ENCODE measurements at places on chromosomes 2 and 18.

- peak; percentile 17 for DNase-seq
Observed at GRCh38 chr2:212968284-212969081, 182.9 kb downstream of the IKZF2 start.

GRCh38 chr2:235804676-235805075, 310.8 kb downstream of the AGAP1 start:
- no peak for DNase-seq

GRCh38 chr2:150207979-150208378, 279.5 kb downstream of the RND3 start:
- no peak for DNase-seq

DNA sequence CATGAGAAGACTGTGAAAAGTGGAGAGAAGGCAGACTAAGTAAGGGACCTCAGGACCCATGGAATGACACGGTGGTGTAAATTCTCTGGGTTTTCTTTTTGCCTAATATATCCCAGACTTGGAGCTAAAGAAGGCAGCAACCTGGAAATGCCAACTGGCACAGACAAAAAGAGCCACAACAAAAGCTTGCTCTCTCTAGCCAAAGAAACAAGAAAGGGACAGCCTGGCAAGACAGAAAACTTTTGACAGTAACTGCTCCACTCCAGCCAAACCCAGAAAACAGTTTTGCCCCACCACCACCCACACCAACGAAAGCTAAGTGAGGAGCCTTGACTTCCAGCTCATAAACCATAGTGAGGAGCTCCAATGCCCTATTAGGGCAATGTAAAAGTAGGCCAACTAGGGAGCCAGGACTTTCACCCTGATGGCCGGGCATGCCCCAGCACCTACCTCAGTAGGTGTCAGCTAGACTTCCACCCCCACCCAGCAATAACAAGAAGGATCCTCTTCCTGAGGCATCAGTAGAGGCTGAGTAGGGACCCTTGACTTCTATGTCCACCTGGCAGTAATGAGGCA, 35.5 kb downstream of the PELI1 start:
- no peak for DNase-seq

- DNase-seq, result no peak
Observed at GRCh38 chr2:37250869-37251740, 19.6 kb downstream of the NDUFAF7 start.

DNA sequence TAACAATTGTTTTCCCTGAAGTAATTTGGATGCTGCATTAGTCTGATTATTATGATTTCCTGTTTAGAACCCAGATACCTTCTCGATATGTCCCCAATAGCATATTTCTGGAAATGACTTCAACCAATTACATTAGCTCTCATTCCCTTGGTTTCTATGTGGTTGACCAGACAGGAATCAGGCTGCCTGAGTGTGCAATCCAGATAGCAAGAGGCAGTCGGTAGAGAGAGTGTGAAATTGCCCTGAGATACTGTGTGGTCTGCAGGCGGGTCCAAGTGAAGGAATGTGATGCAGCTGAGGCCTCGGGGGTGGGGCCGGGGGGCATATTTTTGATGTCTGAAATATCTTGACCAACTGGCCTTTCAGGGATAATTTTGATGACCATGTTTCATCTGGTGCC, 143.9 kb upstream of the ITGA6 start:
- no peak for DNase-seq

- peak; percentile 14 for DNase-seq
Observed at GRCh38 chr2:26477911-26478253, at the start of gene OTOF. TSS of gene OTOF (minus strand) at chr2:26478124.

- no peak for DNase-seq
Observed at GRCh38 chr2:67037655-67038054, 359.5 kb upstream of the ETAA1 start.

GRCh38 chr2:106638043-106638442, 150.9 kb downstream of the CD8B2 start:
- peak; percentile 53 for DNase-seq

- DNase-seq, result no peak
Observed at GRCh38 chr2:27270670-27271069, 4.6 kb upstream of the DNAJC5G start.

GRCh38 chr18:23867006-23867405, 147.5 kb upstream of the TTC39C start:
- DNase-seq, result no peak

DNA sequence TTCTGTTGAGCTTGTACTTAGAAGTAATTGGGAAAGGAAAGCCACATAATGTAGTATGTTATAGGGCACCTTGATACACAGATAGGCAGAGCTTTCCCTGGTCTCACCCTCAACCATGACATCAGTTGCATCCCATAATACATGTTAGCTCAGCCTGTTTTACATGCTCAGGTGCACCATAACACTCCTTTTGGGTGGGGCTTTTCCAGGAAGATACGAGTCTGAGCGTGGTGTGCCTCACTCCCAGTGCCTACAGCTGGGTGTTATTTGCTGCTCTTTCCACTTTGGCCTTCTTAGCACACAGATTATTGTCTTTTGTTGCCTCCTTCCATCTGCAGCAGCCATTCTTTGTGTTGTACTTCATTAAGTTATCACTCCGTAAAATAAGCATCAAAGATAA, 11.9 kb downstream of the TTC39C start:
- DNase-seq, result peak; percentile 49

GRCh38 chr2:179273461-179273962, 8.9 kb upstream of the SESTD1 start:
- DNase-seq, result no peak

DNA sequence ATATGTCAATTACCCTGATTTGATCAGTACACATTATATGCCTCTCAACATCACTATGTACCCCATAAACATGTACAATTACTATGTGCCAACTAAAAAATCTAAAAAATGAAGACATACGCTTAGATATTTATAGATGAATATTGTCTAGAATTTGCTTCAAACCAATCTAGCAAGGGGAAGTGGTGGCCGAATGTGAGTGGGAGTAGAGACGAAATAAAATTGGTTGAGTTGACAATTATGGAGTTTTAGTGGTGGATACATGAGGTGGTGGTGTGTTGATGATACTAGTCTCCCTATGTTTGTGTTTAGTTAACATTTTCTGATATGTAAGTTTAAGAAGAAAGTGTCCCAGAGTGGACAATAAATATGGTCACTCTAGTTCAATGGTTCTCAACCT, 49.0 kb downstream of the SDC1 start:
- DNase-seq, result no peak

DNA sequence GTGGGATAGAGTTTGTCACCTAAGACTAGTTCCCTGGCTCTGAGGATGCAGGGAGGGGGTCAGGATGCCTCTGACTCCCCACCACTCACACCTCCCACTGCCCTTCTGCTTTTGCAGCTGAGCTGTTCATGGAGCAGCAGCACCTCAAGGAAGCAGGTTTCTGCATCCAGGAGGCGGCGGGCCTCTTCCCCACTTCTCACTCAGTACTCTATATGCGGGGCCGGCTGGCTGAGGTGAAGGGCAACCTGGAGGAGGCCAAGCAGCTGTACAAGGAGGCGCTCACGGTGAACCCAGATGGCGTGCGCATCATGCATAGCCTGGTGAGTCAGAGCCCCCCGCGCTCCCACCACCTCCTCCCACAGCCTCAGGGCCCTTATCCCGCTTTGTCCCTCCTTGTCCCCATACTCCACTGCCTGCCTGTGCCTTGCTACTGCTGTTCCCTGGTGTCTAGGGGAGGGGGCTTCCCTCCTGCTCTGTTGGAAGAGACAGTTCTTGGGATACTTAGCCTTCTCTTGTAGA, 94.4 kb downstream of the STPG4 start:
- no peak for DNase-seq

DNA sequence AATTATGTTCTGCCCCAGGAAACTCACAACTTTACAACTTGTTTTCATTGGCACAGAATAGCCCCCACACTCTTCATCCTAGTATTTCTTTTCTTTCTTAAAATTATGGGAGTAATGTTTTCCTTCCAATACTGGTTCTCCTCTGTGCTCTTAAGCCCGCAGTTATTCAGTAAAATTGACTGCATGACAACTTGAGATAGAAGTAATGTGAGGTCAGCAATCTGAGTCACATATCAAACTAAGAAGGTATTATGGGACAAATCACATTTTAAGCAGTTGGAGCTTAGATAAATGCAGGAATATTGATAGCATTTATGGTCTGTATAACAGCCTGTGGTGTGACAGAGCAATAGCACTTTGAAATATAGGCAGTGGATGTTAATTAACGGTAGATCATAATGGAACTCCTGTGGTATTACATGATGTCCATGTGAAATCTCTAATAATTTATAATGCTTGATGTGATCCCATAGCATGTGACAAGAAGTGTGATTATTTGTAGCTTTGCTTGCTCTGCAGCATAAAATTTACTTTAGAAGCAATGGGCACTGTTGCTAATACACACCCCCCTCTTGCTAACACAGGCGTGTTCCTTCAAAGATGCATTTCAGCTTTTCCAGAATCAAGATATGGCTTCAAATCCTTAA, 351.4 kb upstream of the CDH20 start:
- DNase-seq, result no peak

DNA sequence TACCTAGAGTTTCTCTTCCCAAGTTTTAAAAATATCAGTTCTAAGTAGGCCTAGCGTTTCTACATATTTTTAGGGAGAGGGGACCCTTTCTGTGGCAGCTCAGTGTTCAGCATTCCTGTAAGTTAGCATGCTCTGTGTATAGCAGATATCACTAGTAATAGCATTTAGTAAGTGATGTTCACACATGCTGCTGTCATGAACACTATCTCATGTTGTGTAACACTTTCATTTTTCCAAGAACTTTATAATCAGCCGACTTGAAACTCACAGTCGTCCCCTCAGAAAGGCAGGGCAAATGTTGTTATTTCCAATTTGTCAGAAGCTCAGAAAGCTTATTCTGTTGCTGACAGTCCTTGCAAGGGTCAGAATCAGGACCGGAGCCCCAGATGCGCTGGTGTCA, 267.7 kb downstream of the ALPK2 start:
- DNase-seq, result no peak

DNA sequence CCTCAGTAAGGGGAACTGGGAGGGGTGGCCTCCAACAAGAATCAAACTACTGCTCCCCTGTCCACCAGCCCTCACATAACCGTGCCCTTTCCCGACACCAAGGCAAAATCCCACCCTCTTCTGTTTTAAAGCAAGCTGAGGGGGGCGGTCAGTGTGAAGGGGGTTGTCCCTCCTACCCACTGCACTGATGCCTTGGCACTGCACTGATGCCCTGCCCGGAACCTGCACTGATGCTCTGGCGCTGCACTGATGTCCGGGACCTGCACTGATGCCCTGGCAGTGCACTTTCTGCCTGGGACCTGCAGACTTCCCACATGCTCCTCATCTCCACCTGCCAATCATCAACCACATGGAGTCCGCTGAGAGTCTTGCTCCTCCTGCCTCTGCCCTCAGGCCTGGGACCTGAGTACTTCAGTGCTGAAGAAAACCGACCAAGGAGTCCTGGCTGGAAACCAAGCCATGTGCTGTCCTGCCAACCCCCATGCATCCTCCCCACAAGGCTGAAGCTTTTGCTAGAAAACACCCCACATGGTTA, 179.5 kb downstream of the SMAD2 start:
- DNase-seq, result no peak

DNA sequence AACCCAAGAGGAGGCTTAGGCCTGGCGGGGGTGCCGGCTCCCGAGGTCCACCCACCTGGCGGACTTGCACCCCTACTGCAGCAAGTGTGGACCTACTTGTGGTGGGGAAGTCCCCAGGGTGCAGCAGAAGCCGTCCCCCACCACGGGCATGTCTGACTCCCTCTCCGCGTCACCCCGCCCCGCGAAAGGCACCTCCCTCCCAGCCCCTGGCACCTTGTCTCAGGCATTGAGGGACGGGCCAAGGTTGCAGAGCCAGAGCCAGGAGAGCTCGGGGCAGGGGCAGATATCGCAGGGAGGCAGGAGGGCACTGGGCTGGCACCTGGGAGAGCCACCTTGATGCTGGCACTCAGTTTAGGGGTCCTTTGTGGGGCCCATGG, 19.0 kb downstream of the CROCC2 start:
- no peak for DNase-seq

GRCh38 chr18:64027931-64028695, 58.2 kb downstream of the SERPINB8 start:
- DNase-seq, result no peak

GRCh38 chr18:10289951-10290637, 164.3 kb upstream of the APCDD1 start:
- DNase-seq, result no peak

- peak; percentile 74 for DNase-seq
Observed at GRCh38 chr2:64036034-64036705, 16.9 kb upstream of the VPS54 start.

DNA sequence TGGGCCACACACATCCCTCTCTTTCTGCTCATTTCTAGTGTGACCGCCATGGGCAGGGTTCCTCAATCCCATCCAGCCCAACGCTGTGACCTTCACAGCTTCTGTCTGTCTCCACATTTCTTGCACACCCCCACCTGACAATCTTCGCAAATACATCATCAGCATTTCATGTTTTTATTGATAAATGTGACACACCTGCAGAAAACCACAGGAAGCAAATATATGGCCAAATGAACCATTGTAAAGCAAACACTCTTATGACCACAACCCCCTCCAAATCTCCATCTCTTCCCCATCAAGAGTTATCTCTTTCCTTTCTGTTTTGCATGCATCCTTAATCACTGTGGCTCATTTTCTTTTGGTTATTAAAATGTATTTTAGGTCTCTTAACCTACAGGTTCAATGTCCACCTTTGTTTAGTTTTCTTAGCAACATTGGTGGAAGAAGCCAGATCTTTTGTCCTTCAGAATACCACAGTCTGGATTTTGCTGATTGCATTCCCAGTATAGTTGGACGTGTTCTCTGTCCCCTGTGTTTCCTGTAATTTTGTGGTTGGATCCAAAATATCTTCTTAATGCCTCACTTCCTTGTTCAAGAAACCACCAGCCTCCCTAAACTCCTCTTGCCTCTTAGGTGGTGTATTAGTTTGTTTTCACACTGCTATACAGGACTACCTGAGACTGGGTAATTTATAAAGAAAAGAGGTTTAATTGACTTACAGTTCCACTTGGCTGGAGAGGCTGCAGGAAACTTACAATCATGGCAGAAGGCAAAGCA, 9.8 kb upstream of the NCK2 start:
- peak; percentile 80 for DNase-seq

GRCh38 chr2:163732727-163733126, 3.1 kb downstream of the FIGN start:
- DNase-seq, result no peak

- no peak for DNase-seq
Observed at GRCh38 chr2:219404291-219404910, 13.8 kb upstream of the DES start.

- no peak for DNase-seq
Observed at GRCh38 chr2:48207201-48207641, 300.9 kb upstream of the FBXO11 start.

GRCh38 chr2:74690571-74690970, 36.5 kb downstream of the SEMA4F start:
- DNase-seq, result peak; percentile 88

GRCh38 chr2:116499389-116499788, 1315.1 kb upstream of the DDX18 start:
- no peak for DNase-seq

GRCh38 chr18:63683890-63684289, 18.9 kb upstream of the SERPINB11 start:
- peak; percentile 37 for DNase-seq
